Fibroblast of pulmonary artery (primary cell): ENCODE measurements at places on chromosomes 1 and 21.

- DNase-seq = no peak
Measured at GRCh38 chr1:116286541-116286971, 86.5 kb upstream of the ATP1A1 start.

GRCh38 chr1:77349275-77349674, 67.5 kb downstream of the AK5 start:
- no peak for DNase-seq

GRCh38 chr1:84677415-84678099, 12.7 kb downstream of the SSX2IP start:
- DNase-seq = no peak

- DNase-seq = peak; percentile 57
Measured at GRCh38 chr21:29299046-29299915, 559 bp downstream of the BACH1 start.

DNA sequence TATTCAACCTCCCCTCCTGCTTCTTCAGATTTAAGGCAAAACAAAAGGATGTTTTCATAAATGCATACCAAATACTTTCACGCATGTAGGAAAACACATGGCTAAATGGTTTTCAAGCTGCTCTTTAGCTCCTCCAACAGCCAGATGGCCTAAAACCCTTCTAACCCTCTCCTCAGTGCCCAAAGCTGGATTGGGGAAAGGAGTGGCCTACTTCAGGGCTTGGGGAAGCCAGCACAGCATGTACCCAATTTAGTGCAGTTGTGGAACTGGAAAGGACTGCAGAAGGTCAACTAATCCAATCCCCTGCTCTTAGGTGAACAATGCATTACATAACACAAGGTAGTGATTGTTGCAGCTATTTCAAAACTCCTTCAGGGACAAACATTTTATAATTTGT, 9.3 kb downstream of the F5 start:
- DNase-seq = no peak

GRCh38 chr1:94272388-94272787, 35.0 kb upstream of the ARHGAP29 start:
- no peak for DNase-seq

DNA sequence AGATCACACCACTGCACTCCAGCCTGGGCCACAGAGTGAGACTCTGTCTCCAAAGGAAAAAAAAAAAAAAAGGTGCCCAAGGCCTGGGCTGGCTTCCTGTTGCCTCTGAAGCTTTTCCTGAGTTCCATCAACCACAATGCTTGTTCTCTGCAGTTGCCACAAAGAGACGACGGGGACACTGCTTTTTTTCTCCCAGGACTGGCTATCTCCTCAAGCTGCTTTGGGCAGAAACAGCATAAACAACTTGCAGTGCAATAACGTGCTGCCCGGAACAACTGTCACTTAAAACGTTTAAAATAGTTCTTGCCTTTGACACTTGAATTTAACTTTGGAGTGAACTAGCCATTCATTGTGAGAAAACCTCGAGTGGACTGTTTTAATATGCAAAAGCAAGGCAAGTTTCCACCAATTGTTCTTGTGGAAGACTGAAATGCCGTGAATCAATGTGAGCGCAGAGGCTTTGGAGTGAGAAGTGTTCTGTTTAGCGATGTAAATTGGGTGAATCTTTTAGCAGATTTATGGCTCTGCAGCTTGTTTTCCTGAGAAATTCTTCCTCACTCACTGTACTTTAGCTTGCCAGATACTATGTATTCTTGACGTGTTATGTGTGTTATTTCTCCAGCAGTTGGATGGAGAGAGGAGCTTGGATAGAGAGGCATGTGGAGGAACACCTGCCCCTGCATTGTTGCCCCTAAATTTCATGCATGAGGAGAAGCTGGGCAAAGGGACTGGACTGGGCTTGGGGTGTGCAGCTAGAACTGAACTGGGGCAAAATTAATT, 188.1 kb upstream of the KIAA0040 start:
- DNase-seq = no peak

DNA sequence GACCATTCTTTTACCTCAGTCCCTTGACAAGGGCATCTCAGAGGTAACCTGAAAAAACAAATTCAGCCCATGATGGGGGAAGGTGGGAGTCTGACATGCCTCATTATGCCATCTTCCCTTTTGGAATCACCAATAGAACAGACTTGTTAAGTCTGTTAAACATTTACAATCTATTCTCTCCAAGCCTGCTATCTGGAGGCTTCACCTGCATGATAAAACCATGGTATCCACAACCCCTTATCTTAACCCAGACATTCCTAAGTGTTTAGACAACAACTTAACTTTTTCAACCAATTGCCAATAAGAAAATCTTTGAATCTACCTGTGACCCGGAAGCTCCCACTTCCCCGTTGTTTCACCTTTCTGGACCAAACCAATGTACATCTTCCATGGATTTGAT, 233.0 kb upstream of the CACYBP start:
- no peak for DNase-seq

DNA sequence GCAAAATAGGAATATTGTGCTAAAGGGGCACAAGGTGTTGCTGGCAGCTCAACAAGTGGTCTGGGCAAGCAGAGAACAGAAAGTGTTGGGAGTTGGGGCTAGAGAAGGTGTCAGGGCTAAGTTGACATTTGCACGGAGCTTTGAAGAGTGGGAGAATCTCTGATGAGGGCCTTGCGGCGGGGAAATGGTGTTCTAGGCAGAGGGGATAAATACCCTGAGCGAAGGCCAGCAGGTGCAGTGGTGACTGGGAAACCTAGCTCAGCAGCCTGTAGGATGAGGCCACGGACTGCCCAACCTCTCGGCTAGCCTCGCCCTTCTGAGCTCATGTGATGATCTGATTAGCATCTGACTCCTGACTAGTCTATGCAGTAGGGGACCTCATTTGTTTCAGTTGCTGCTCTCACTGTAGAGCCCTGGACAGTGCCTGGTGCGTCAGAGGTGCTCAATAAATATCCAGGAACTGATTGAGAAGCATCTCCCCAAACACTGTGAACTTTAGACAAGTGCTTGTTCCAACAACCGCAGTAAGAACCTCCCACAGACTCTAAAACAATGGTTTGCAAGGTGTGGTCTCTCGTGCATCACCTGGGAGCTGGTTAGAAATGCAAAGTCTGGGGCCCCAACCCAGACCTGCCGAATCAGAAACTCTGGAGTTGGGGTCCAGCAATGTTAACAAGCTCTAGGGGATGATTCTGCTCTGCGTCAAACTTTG, 1.0 kb upstream of the FOXO6 start:
- no peak for DNase-seq

DNA sequence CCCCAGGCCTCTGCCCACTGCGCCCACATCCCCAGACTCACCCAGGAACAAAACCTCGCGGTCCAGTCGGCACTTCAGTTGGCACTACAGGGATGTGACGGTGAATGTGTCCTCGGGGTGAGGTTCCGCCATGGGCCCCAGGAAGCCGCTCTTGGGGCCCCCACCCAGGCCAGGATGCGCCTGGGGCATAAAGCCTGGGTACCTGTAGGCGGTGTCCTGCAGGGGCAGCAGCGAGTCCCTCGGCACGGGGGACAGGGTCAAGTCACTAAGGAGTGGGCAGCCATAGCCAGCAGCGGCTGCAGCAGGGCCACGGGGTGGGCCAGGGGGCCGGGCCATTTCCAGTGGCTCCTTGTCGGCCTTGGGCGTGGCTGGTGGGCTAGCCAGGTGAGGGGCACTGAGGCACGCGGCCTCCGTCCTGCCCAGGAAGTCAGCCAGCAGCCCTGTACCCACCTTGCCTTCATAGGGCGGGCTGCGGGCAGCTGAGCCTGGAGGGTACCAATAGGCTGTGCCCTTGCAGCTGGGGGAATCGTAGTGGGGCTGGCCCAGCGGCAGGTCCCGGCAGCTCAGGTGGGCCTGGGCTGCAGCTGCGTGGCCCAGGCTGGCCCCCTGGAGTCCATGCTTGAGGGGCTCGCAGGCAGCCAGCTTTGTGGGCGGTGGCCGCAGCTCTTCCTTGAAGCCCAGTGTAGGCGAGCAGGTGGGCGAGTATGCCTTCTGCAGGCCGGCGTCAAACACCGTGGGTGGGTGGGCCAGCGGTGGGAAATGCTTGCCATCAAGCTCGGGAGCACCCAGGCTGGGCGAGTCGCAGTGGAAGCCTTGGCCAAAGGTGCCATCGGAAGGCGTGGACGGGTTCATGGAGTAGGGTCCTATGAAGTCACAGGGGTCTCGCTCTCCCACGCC, 56.5 kb downstream of the AHDC1 start:
- no peak for DNase-seq

GRCh38 chr1:169081503-169082123, 24.9 kb upstream of the ATP1B1 start:
- DNase-seq = peak; percentile 18

DNA sequence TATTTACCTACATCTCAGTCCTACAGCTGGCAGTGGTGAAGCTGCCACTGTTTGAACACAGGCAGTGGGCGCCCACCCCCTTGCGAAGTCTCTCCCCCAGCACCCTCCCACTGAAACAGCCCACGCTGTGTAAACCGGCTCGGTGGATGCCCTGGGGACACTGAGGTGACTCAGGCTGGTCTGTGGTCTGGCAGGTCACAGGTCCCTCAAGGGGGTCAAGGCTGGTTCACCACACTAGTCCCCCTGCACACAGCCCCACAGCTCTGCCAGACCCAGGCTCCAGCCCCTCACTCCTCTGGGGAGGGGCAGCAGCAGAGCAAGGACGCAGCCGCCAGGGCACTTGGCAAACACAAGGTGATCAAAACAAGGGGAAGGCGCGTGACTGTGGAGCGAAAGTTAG, 7.6 kb downstream of the CHD5 start:
- no peak for DNase-seq

GRCh38 chr1:63624911-63625310, 31.7 kb downstream of the PGM1 start:
- DNase-seq = peak; percentile 66

DNA sequence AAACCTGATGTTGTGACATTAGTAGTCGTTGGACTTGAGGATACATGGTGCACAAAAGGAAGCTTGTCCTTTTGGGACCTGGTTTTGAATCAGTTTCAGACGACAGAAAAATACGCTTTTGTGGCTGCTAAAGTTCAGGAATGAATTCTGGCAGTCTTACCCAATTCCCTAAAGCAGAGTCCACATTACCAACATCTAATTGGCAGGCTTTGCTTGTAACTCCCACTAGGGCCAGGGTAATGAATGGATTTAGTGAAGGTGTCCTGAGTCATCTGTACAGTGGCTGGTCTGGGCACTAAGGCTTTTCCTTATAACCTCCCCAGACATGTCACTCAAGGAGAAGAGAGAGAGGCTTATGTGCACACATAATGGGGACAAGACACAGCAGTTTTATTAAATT, 66.2 kb upstream of the RNPC3 start:
- peak; percentile 18 for DNase-seq

GRCh38 chr1:53591924-53592323, 132.7 kb downstream of the DMRTB1 start:
- DNase-seq = no peak

- peak; percentile 52 for DNase-seq
Measured at GRCh38 chr1:85244271-85245061, 15.0 kb downstream of the C1orf52 start.

- no peak for DNase-seq
Measured at GRCh38 chr1:221069178-221069903, 190.1 kb downstream of the HLX start.

DNA sequence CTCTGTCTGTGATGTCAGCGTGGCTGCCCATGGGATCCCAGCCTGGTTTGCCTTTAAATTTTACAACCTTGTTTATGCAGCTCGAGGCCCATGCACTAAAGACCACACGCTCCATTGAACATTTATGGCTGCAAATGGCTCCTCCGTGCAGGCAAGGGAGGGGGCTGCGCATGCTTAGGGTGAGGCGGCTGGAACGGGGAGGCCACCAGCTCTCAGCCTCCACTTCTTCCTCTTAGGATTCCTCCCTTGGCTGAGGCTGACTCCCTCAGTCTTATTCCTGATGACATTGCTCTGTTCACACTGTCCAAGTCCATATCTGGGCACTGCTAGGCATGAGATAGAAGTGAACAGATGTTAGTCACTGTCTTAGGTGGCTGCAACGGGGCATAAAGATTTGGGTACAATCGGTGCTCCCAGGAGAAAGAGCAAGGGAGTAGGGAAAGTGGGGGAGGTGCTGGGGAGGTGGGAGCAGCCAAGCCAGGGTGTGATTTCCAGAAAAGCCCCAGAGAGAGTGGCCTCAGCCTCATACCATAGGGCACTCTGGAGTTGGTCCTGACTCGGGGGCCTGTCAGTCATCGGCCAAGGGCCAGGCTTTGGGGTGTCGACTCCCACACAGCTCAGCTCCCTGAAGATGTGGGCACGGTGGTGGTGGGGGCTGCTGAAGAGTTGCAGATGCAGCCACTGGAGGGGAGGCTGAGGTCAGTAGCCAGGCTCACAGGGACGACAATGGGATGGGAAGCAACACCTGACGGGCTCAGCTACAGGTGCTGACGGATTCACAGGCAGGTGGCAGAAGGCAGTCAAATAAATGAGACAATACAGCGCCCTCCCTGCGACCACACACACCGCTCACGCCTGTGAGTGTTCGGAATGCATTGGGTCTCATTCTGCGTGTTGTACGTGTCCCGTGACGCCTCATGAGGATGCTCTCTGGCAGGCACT, 37.3 kb upstream of the ACTL8 start:
- DNase-seq = no peak

- no peak for DNase-seq
Measured at GRCh38 chr21:36544545-36544944, 64.6 kb upstream of the CLDN14 start.

DNA sequence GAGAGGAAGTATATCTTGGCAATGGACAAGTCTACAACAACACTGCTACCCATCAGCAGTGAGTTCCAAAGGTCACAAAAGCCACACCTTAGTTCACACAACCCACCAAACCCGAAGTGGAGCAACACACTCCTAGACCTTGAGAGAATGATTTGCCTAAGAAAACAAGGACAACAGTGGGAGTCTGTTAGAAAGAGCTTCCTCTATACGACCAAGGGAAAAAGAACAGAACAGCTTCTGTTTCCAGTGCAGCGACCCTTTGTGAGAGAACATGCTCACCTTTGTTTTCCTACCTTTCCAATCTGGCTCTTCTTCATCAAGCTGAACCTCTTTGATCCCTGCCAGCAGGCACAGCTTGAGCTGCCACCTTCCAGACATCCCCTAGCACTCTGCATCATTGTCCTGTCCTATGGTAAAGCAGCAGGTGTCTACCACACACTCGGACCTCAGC, 56.7 kb upstream of the PALMD start:
- DNase-seq = no peak

GRCh38 chr1:17963513-17963912, 144.1 kb upstream of the IGSF21 start:
- no peak for DNase-seq

DNA sequence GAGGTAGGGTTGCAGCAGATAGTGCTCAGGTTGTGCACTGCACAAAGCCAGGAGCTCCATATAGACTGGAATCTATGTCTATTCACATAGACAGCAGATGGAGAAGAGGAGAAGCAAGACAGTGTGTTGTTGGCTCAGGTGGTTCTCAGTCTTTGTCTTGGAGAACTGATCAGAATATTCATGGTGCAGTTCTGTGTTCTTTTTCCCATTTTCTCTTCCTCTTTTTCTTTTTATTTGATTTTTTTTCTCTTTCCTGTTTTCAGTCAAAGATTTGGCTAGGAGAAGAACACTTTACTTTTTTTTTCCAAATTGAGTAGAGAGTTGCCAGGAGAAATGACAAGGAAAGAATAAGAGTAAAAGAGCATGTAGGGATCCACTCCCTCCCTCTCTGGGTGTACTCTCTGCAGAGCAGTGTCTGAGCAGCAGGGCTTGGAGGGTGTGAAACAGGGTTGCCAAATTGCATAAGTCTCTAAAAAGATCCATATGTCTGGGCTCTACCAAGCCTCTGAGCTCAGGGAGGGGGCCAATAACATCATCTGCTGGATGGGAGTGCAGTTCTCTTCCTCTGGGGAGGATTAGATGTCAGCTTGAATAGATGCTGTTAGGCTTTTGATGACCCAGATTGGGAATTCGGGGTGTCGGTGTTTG, 8.7 kb upstream of the CD34 start:
- DNase-seq = peak; percentile 30
